Cardiac septum (tissue), 1 donor: ENCODE measurements at places on chromosomes 5 and 9. TPM values are rescaled to one million over a fixed set of nuclear protein-coding genes. Genes with fewer than 3 reads are reported as not detected.

Gene FAM81B
- total RNA-seq, result not detected

Gene PFN3
- total RNA-seq, result not detected

DNA sequence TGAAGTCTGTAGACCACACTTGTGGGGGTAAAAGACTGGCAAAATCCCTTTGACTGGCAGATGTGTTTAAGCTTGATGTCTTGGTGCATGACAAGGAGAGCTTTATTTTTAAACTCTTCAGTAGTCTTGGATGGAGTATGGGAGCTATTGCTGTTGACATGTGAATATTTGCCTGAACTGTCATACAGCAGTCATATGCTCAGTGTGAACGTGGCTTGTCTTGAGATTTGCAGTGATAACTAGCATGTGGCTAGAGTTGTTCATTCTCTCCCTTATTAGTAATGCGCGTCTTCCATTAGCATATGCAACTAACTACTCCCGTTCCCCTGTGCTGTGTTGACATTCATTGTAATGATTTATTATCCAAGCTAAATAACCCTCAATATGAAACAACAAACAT is 523.6 kb upstream of the WWC1 start:
- no peak for DNase-seq

DNA sequence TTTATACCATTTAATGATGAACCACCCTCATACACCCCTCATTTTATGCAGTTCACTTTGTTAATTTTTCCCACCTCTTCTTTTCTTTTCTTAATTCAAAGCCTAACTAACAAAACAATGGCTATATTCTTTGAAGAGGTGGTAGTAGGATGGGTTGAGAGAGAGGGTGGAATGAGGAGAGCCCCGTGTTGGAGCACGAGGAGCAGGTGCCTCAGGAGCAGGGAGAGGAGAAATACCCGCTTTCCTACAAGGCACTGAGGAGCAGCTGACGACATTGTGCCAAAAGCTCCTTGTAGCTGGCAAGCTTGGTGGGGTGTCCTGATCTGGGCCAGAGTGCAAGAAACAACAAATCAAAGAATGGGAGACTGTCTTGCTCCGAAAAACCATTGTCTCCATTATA is 129.6 kb downstream of the HTR4 start:
- DNase-seq, result no peak

DNA sequence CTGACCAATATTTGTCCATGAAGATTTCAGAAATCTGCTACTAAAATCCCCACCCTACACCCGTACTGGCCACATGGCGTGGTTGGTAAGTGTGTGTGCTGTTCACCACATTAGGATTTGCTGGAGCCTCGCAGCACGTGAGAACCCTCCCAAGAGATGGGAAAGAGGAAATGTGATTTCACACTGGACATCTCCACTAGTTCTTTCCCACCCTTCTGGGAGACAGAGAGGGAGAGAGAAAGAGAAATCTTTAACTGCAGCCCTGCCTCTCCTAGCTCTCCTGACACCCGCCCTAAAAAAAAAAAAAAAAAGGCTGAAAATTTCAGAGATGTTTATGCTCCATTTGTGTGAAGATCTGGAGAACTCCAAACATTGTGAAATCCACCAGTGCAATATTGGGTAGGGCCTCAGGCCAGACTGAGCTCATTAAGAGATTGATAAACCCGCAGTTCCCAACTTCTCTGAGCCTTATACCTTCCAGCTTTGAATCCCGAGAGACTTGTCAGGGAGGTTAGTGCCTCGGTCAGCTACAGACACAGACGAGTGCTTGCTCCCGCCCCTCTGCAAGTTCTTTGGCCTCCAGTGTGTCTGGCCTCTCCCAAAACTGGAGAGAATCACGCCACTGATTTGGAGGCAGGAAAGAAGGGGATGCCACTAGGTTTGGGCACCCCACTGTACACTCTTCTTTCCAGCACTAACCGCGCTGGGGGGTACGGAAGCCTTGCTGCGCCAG is 1.9 kb downstream of the SPRY4 start:
- DNase-seq, result peak; percentile 71

GRCh38 chr9:110919050-110919435 is 119.2 kb downstream of the LPAR1 start:
- DNase-seq, result no peak

DNA sequence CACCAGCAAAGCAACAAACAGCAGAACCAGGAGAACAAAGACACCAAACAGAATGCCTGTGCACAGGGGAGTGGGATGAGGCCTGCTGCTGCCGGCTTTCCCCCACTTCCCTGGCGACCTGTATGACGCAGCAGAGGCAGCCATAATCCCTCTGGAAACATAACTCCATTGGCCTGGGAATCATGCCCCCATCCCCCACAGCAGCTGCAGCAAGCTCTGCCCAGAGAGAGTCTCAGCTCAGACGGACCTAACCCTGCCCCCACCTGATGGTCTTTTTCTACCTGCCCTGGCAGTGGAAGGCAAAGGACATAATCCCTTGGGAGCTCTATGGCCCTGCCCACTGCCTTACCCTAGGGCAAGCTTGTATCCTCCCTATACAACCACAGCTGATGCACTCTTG is 81.8 kb upstream of the FANCC start:
- DNase-seq, result no peak

DNA sequence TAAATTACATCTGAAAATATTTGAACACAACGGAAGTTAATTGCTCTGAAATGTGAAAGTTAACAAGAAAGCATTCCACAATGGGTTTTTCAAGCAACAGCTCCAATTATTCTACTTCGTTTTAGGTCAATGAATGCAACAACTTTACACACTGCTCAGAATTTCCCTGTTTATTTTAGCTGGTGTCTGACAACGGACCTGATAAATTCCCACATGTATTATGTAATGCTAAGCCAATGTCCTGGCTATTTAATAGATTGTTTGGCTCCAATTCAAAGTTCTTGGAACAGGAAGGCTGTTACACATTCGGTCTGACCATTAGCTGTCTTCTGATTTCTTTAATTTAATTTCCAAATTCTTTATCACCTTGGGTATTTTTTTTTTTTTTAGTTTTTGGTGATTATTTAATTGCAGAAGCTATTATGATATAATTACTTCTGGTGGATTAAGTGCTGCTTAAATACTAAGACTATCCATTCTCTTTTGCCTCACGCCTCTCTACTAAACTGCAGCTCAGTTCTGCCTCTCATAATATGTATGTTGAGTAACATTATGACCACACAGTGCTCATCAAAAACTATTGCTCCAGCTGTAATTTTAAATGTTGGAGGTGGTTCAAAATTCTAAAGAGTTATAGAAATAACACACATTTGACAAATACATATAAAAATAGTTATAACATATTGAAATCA is 57.9 kb downstream of the MEF2C start:
- DNase-seq, result no peak

DNA sequence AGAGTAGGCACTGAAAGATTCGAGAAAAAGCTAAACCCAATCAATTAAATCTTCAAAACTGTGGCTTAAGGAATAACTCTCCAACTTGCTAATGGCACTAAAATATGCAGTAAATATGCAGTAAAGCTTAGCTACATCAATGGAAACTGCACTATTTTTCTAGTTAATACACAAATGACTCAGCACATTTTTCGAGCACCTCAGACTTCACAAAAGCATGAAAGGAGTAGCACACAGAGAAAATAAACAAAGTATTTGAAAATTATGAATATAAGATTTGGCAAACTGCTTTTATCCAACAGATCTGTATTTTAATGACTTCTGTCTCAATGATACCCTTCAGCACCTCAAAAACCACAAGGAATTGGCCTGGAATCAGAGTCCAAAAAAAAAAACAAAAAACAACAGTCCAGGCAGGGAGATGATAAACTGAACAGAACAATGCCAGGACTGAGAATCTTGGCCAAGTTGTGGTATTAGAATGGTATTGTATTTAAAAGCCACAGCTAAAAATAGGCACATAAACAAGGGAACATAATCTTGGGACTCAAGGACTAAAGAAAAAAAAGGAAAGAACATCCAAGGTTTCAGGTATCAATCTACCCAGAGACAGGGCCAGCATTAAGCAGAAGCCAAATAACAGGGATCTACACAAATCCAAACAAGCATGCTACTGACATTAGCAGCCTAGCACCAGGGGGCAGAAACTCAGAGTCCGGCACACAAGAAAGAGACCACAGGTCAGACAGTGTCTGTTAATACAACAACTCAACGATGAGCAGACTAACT is 21.4 kb downstream of the TMEM245 start:
- no peak for DNase-seq

GRCh38 chr5:51832934-51833470 is 449.8 kb downstream of the ISL1 start:
- DNase-seq, result no peak

DNA sequence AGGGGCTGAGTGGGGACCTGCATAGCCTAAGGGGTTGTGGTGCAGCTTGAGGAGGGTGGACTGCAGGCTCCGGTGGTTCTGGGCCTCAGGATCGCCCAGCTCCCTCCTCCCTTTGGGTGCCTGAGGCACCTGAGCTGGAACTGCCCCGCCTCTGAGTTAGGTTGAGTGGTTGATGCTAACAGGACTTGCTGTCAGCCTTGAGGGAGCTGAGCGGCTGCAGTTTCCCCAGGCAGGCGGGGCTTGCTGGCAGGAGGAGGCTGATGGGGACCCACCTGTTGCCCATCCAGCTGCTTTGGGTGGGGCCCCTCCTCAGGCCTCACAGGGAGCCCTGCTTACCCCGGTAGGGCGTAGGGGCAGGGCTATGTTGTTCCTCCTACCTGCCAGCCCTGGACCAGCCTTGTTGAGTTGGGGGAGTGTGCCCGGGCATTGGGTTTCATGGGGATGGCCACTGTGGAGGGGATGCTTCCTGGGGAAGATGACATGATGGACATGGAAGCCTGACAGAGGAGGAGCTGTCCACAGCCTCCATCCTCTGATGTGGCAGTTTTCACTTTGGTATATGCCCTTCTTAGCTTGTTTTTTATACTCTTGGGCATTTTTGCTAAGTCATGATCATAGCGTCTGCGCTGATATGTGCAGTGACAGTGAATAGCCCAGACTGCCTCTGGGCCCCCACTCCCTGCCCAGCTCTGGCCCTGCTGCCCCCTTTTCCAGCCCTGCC is 14.3 kb downstream of the WNK2 start:
- no peak for DNase-seq

DNA sequence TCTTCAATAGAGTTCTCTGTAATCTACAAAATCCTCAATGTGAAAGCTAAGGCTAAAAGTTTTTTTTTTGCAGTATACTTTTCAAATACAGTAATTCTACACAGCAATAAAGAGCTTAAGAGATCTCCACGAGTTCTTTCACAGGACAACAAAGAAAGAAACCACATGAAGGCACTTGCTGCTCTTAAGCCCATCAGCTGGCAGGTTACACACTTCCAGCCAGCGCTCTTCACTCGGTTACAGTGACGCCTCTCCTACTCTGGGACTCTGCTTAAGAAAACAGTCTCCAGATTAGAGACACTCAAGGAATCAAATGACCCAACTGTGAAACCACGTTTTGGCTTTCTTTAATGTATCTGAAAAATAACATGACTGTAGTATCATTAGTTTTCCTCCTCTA is 85.0 kb downstream of the ROR2 start:
- no peak for DNase-seq

DNA sequence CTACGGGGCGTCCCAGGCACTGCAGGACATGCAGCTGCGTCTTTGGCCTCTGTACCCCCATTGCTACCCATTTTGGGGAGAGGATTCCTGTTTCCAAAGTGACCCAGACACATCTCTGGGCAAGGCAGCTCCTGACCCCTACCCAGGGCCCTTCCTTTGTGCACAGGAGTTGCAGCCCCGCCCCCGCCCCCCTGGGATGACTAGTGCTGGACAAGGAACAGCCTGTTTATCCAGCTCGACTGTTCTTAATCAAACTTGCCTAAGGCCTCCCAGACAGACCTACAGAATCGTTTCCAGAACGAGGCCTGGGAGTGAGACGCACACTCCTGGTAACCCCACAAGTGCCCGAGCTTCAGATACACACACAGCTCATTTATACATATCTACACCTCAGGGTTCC is 13.2 kb downstream of the DIPK1B start:
- DNase-seq, result no peak

- no peak for DNase-seq
These were observed 109.1 kb upstream of the TRPC7 start for GRCh38 chr5:136474466-136474865.

- no peak for DNase-seq
These were observed 50.8 kb downstream of the PBX3 start for GRCh38 chr9:125797930-125798329.

DNA sequence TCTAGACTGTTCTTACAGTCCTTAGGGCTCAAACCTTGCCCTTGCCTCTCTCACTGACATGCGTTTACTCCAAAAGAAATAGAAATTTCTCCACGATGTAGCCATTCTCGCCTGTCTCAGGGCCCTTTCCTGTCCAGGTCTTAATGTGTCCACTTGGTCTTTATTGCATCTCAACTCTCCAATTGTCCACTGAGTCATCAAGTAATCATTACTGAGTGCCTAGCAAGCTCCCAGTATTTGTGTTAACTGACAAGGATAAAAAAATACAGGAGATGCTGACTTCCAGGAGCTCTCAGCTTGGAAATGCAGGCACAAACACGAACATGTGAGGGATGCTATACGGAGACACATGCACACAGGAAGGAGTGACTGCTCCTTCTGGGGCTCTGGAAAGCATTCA is 147.3 kb downstream of the ARSB start:
- DNase-seq, result no peak

DNA sequence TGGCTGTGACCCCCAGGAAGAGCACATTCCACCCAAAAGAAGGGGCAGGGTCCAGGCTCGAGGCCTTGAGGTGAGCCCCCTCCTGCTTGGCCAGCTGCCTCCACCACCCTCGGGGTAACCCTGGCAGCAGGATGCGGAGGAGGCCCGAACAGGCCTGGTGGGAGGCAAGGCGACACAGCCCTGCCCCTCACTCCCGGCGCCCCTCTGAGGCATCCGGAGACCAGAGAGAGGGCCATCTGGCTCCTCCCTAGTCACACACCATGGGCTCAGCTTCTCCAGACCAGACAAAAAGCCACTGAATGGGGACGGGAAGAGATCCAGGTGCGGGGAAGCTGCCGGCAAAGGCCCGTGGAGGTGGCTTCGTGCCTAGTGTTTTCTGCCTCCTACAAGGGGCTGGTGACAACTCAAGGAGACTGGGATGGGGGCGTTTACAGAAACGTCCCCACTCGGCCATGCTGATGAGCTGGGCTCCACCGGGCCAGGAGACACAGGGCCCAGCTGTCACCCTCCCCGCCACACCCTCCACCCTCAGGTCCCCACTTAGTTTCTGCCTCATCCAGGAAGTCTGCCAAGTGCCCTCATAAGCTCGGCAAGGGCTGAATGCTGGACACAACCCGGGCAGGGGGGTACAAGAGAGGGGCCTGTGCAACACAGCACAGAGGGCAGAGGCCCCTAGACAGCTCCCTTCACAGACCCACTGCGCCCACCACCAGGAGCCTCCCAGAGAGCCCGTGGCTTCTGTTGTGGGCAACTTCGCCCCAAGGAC is 41.9 kb downstream of the NACC2 start:
- DNase-seq, result peak; percentile 67

GRCh38 chr9:134382733-134383132 is 56.5 kb downstream of the RXRA start:
- no peak for DNase-seq
